ENCODE measurements at places on chromosomes 5 and 9. TPM values are rescaled to one million over a fixed set of nuclear protein-coding genes. Genes with fewer than 3 reads are reported as not detected.

- no peaks in the 10 kb centered on the region for H3K36me3 ChIP-seq
- no peak overlapping the region for H3K4me3 ChIP-seq
These were observed 87.4 kb downstream of the PSD2 start for GRCh38 chr5:139882961-139883539.

- H3K27me3 ChIP-seq, result no peaks in the 10 kb centered on the region
- H3K36me3 ChIP-seq, result no peaks in the 10 kb centered on the region
- no peak for DNase-seq
- no peaks in the 10 kb centered on the region for H3K4me1 ChIP-seq
These were observed 336.7 kb upstream of the CLINT1 start for GRCh38 chr5:158195416-158196210.

DNA sequence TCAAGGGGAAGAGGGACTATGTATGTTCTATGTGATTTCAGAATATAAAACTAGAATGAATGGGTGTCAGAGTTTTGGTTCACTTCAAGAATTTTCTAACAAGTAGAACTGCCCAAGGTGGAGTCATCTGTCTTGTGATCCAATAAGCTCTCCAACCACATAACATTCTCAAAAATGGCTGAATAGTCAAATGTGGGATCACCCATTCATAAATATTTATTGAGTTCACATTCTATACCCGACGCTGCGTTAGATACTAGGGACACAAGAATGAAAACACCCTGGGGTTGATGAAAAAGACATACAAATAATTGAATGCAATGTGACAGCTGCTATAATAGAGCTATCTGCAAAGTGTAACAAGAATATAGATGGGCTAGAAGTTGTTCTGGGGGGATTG, 35.3 kb upstream of the TRAF1 start:
- H3K36me3 ChIP-seq, result peaks cover 5% of the 10 kb centered on the region
- no peak overlapping the region for H3K27ac ChIP-seq
- H3K27me3 ChIP-seq, result no peaks in the 10 kb centered on the region
- no peaks in the 10 kb centered on the region for H3K4me1 ChIP-seq
- no peak overlapping the region for H3K4me3 ChIP-seq

GRCh38 chr5:163460562-163461171, at the start of gene HMMR:
HMMR (plus strand) TSS chr5:163460632; CDS start chr5:163460693, 61 bp downstream.
- H3K4me1 ChIP-seq, result peaks cover 12% of the 10 kb centered on the region
- peak within 1 kb of the TSS; percentile 83 for H3K4me3 ChIP-seq
- DNase-seq, result peak; percentile 16
- H3K36me3 ChIP-seq, result peaks cover 14% of the 10 kb centered on the region
- H3K27ac ChIP-seq, result peak within 1 kb of the TSS; percentile 99

Gene EMB
- polyA plus RNA-seq, result 15.5 TPM

Gene GDF9
- polyA plus RNA-seq, result 1.2 TPM

Gene GFPT2
- polyA plus RNA-seq, result 8.1 TPM

Gene SV2C
- 0.05 TPM for polyA plus RNA-seq

Gene PCDHA1
- polyA plus RNA-seq, result 0.21 TPM

Gene IL7R
- polyA plus RNA-seq, result 4.5 TPM

All from SK-N-SH (cell line).